ENCODE measurements at places on chromosomes 2 and 18.

DNA sequence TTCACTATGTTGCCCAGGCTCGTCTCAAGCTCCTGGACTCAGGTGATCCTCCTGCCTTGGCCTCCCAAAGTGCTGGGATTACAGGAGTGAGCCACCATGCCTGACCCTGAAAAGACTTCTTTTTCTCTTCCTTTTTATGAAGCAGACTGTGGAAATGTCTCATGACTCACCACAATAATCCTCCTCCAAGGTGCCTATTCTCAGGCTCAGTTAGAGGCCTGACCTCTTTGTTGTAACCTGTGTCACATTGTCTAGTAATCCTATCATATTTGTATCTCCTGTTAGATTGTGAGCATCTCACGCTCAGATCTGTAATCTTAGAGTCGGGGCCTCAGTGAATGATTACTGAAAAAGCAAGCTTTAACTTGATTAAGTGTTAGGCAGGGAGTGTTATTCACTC is 18.3 kb upstream of the TAF4B start:
- DNase-seq, result no peak

DNA sequence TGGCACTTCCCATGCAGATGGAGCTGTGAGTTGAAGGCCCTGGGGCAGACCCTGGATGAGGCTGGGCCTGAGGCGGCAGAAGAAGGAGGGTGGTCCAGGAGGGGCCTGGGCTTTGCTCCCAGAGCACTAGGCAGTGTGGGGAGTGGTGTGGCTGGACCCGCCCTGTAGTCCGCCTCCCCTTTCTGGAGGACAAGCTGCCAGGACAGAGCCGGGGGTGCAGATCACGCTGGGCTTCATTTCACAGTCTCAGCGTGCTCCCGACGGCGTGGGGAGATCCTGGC is 49.8 kb downstream of the PTGR3 start:
- no peak for DNase-seq

- DNase-seq, result no peak
These were observed 895.4 kb downstream of the CNTNAP5 start for GRCh38 chr2:124920448-124920847.

- DNase-seq, result no peak
These were observed 162.2 kb downstream of the CD226 start for GRCh38 chr18:69785466-69785865.

- DNase-seq, result no peak
These were observed 158.1 kb downstream of the TANC1 start for GRCh38 chr2:159126432-159127022.

DNA sequence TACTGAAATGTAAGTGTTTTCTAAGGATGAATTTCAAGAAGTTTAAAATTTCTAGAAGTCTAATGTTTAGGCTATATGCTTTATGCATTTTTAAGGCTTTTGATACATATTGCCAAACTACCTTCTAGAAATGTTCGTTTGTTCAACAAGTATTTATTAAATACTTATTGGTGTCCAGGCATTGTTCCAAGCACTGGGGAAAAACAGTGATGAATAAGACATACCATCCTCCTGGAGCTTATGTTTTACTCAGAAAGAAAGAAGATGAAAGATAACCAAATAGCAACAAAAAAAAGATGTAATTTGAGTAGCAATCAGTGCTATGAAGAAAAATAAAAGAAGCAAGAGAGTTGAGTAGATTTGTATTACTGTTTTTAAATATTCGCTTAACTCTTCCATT is 692.9 kb downstream of the SLC4A3 start:
- no peak for DNase-seq

GRCh38 chr2:225272173-225272572 is 127.3 kb upstream of the NYAP2 start:
- DNase-seq, result no peak

- peak; percentile 77 for DNase-seq
These were observed 23.1 kb downstream of the PLA2R1 start for GRCh38 chr2:160039166-160039903.

- no peak for DNase-seq
These were observed 36.2 kb upstream of the CCBE1 start for GRCh38 chr18:59733421-59733820.

DNA sequence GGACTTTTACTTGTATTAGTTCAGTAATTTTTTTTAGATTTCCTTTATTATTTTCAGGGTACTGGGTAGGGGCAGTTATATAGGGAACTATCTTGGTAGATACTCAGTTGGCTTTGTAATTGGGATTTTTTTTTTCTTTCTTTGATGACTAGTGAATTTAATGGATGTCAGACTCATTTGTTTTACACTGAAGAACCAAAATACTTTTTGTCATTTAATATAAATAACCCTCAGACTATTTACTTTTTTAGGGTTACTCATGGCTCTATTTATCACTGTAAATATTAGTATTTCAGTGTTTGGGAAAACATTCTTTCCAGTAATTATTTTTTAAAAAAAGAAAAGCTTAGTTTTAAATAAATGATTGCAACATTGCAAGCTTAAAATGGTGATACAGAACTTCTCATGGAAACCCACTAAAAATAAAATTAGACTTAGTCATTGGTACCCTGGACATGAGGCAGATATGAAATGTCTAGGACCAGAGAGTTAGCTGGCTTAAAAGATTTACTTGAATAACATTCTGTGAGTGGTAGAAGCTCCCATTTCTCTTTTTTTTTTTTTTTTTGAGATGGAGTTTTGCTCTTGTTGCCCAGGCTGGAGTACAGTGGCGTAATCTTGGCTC is 74.4 kb upstream of the CYP20A1 start:
- DNase-seq, result no peak

DNA sequence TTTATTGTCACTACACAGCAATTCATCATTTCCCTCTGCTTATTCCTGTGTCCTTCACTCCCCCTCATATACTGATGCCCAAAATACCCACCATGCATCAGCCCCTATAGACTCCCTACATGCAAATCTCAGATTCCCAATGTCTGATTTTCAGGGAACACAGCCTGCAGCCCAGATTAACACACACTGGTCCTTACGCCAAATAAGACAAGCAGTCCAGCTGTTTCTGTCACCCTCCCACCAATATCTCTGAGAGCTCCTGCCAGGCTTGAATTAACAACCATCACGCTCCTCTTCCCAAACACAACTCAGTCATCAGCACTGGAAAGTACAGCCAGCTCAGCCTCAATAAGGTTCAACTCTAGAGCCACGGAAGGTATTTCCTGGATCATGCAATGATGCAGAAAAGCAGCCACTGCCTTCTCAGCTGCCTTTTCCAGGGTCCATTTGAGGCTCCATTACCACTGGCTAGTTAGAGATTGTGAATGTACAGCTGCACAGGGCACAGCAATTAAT is 39.0 kb upstream of the SLC35F5 start:
- no peak for DNase-seq

DNA sequence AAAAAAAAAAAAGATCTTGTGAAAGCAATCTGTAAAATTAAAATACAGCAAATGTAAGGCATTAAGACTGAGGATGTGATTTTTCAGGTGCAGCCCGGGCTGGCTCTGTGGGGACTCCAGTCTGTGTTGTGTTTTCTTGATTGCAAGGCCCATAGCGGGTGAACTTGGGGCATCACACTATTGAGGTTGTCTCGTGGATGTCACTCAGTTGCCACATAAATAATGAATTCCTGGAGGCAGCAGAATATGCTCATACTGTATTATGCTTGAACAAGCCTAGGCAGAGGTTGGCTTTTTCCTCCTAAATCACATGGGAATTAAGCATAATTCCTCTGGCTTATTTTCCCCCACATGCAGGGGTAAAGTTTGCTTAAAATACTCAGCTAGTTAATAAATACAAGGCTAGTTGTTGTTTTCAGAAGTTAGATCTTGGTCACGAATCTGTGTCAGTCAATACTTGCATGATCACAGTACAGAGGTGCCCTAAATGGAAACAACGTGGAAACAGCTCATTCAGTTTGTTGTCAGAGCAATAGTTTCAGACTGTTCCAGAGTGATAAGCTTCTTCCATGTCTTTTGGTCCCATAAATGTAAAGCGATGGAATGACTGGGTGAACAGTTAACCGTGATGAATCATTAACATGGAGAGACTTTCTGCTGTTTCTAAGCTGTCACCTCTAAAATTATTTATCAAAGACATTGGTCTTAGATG is 16.4 kb downstream of the GEMIN6 start:
- DNase-seq, result no peak

DNA sequence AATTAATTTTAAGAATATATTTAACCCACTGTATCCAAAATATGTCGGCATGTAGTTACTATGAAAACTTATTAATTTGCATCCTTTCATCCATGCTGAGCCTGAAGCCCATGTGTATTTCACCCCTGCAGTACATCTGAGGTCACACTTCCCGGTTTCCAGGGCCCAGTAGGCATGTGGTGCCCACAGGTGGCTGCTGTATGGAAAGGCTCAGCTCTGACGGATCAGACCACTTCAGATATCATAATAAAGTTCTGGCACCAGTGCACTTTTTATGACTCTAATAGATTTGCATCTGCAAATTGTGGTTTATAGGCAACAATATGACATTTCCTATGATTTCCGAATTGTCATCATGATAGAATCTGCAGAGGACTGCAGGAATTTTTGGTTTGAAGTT is 22.5 kb downstream of the SH3RF3 start:
- no peak for DNase-seq

GRCh38 chr2:239826786-239827522 is 198.2 kb downstream of the NDUFA10 start:
- DNase-seq, result no peak

DNA sequence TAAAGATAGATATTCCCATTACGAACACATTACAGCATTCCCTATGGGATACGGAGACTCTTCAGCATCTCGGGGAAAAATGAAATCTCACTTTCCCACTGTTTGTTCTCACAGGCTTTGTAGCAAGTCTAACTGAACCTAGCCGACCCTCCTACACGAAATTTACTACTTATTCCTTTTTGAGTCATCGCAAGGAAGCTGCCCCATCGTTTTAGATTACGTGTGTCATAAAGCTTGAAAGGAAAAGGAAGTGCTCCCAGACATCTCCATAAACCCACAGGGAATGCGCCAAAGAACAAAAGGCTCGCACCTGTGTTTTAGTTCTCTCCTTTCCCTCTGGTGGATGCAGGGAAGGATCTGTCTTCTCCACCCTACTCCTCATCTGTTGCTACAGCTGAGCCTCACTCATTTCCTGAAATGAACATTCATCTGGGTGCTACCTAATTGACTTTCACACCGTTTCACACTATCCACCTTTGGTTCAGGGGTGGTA is 76.2 kb upstream of the STK39 start:
- DNase-seq, result no peak

- DNase-seq, result peak; percentile 76
These were observed 42.1 kb upstream of the LAPTM4A start for GRCh38 chr2:20093263-20094141.

DNA sequence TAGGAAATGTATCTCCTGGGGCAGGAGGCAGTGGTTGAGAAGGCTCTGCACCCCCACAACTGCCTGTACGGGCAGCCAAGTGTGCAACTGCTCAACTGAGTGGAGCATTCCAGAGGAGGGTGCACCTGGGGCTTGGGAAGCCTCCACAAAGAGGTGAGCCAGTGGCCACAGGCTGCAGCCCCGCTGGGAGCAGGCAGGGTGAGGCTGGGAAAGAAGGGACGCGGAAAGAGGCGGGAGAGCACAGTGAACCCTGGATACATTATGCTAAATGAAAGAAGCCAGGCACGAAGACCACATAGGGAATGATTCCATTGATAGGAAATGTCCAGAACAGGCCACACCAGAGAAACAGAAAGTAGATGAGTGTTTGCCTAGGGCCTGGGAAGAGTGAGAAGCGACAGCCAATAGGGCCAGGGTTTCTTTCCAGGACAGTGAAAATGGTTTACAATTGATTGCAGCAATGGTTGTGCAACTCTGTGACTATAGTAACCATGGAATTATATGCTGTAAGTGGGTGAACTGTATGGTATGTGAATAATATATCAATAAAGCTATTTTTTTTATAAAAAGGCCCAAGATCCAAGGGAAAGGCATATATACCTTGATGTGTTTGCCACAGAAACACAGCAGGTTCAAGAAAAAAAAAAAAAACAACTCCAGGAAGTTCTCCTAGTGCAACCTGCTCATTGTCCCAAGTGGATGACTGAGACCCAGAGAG is 82.4 kb downstream of the DDX1 start:
- peak; percentile 13 for DNase-seq

DNA sequence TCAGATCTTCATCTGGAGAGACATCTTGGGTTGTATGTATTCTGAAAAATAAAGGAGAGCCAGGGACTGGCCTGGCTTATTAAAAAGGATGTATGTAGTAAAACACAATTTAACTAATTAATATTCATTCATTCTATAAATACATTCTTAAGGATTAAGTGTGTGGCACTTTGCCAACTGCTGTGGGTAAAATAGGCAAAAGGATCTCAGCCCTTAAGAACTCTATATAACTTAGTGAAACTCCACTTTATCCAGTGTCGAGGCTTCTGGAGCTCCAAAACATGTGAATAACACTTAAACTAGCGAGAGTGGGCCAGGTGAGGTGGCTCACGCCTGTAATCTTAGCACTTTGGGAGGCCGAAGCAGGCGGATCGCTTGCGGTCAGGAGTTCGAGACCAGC is 7.7 kb upstream of the STK39 start:
- no peak for DNase-seq

DNA sequence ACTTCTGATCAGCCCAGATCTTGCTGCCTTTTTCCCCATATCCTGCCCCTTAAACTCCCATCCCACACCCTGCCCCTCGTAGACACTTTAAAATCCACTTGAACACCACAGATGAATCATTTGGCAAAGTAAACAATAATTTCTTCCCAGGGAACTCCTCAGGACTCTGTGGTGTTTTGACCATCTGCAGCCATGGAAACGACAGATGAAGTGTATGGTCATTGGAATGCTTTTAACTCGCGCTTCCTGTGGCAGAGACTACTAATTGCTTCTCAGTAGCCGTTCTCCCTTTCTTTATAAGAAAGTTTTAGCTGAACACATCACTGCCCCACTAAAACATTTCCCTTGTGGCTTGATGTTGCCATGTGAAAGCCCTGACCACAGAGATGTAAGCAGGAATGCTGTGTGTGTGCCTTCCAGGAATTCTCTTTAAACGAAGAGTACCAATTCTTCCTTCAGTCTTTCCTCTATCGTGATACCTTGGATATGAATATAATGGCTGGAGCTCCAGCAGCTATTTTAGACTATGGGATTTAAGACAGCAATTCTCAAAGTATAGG is 92.7 kb upstream of the PARD3B start:
- DNase-seq, result peak; percentile 84

GRCh38 chr18:61308004-61308403 is 25.2 kb upstream of the CDH20 start:
- DNase-seq, result no peak

GRCh38 chr2:39932198-39932597 is 153.1 kb upstream of the THUMPD2 start:
- no peak for DNase-seq

GRCh38 chr2:61737841-61738240 is 116.0 kb downstream of the FAM161A start:
- DNase-seq, result no peak

GRCh38 chr2:226802573-226802972 is 3.0 kb upstream of the IRS1 start:
- DNase-seq, result peak; percentile 90
